ENCODE measurements at places on chromosomes 4 and X. TPM values are rescaled to one million over a fixed set of nuclear protein-coding genes. Genes with fewer than 3 reads are reported as not detected.

- no peak for DNase-seq
Measured at GRCh38 chrX:45959567-45959966, 585.7 kb downstream of the ZNF674 start.

- DNase-seq, result no peak
Measured at GRCh38 chrX:135632353-135632752, 81.1 kb upstream of the CT45A1 start.

- DNase-seq, result peak; percentile 66
Measured at GRCh38 chr4:24470666-24471485, 113.5 kb downstream of the DHX15 start.

DNA sequence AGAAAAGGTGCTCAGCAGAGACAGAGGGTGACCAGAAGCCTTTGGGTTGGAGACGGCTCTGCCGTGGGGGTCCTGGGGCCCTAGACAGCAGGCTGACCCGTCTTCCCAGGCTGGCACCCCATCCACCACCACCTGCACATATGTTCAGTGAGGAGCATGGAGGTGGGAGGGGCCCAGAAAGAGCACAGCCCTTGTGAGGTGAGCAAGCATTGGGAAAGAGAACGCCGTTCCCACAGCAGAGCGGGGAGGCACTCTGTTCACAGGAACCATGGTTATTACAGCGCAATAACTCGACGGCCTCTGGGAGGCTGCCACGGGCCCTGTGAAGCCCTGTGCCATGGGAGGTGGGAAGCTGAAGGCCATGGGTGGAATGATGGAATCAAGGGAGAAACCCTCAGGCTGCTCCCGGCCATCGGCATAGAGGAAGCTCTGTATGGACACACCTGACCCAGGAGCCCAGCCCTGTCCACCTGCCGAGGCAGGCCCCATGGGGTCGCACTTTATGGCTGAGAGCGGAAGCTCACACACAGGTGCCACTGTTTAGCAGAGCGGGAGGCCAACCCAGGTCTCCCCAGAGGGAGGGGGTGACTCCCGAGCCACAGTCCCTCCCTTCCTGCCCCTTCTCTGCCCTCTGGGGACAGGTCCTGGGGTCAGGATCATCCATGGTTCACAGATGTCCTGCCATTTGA, 93.5 kb upstream of the AFAP1 start:
- no peak for DNase-seq

- no peak for DNase-seq
Measured at GRCh38 chrX:18543738-18544137, 118.3 kb downstream of the CDKL5 start.

Gene SATL1
- polyA plus RNA-seq, result 0.17 TPM
